MM.1S (cell line): ENCODE measurements at places on chromosomes 1 and 21.

- H3K36me3 ChIP-seq: no peaks in the 10 kb centered on the region
- no peaks in the 10 kb centered on the region for H3K4me1 ChIP-seq
- DNase-seq: no peak
Measured at GRCh38 chr1:88089961-88090360, 594.1 kb upstream of the PKN2 start.

DNA sequence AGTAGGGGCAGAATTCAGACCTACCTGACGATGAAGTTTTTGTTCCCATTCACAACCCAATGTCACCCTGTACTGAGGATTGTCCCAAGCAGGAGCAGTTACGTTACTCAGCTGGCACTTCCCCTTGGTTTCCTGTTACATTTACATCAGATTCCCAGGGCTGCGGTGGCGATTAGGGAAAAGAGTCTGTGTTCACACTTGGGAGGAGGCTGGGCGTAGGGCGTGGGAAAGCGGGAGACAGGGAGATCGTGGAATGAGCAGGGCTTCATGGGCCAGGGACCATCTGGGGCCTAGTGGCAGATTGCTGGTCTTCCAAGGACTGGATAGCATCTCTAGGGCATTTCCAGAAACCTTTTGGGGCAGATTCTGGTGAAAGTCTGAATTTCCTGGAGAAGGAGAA lies 39.0 kb downstream of the TBX19 start:
- H3K4me3 ChIP-seq: no peak overlapping the region
- no peaks in the 10 kb centered on the region for H3K36me3 ChIP-seq
- H3K27ac ChIP-seq: no peak overlapping the region
- DNase-seq: no peak
- H3K4me1 ChIP-seq: peaks cover 65% of the 10 kb centered on the region
- H3K27me3 ChIP-seq: no peaks in the 10 kb centered on the region

- H3K27ac ChIP-seq: no peak overlapping the region
- H3K4me3 ChIP-seq: no peak overlapping the region
- DNase-seq: no peak
- no peaks in the 10 kb centered on the region for H3K36me3 ChIP-seq
- H3K27me3 ChIP-seq: no peaks in the 10 kb centered on the region
Measured at GRCh38 chr1:95013950-95014574, 58.7 kb downstream of the ALG14 start.

- H3K4me1 ChIP-seq: no peaks in the 10 kb centered on the region
- H3K27ac ChIP-seq: no peak overlapping the region
- H3K4me3 ChIP-seq: no peak overlapping the region
- no peak for DNase-seq
- H3K27me3 ChIP-seq: peaks cover 26% of the 10 kb centered on the region
Measured at GRCh38 chr1:4856396-4856795, 202.0 kb downstream of the AJAP1 start.

- peak; percentile 99 for DNase-seq
- H3K36me3 ChIP-seq: no peaks in the 10 kb centered on the region
- no peak overlapping the region for H3K4me3 ChIP-seq
- peaks cover 47% of the 10 kb centered on the region for H3K4me1 ChIP-seq
- H3K27ac ChIP-seq: peak overlapping the region; percentile 42; the same call in 1 of the 2 replicates
- H3K27me3 ChIP-seq: no peaks in the 10 kb centered on the region
Measured at GRCh38 chr1:228544021-228544850, 57.1 kb downstream of the RNF187 start.

DNA sequence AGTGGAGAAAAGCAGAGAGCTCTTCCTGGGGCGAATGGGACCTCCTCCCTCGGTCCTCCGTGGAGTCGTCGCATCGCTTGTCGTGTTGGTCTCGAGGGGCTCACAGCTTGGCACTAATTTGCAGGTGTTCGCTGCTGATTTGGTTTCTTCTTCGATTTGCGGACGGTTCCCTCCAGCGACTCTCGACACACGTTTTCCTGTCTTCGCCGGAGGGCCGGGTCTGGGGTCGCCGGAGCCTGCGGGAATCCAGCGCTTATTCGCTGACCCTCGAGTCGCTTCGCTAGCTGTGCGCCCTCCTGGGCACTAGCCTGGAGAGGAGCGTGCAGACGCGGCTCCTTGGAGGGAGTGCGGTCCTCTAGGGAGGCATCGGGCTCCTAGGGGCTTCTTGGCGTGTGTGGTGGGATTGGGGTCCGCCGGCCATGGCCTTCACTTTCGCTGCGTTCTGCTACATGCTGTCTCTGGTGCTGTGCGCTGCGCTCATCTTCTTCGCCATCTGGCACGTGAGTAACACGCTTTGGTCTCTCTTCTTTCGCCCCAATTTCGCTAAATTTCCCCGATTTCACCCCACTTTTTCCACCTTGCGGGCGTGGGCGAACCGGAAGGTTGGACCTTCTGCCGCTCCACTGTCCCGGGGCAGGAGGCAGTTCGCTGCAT lies 766 bp downstream of the CNIH3 start:
- no peaks in the 10 kb centered on the region for H3K36me3 ChIP-seq
- no peak overlapping the region for H3K27ac ChIP-seq
- peak overlapping the region; percentile 25; the same call in 1 of the 2 replicates for H3K4me3 ChIP-seq
- no peaks in the 10 kb centered on the region for H3K27me3 ChIP-seq
- no peaks in the 10 kb centered on the region for H3K4me1 ChIP-seq
- no peak for DNase-seq

GRCh38 chr1:192817246-192817645 lies 8.4 kb downstream of the RGS2 start:
- H3K4me3 ChIP-seq: no peak overlapping the region
- DNase-seq: peak; percentile 58
- no peaks in the 10 kb centered on the region for H3K27me3 ChIP-seq
- no peaks in the 10 kb centered on the region for H3K4me1 ChIP-seq
- H3K27ac ChIP-seq: peak overlapping the region; percentile 6; the same call in 1 of the 2 replicates

DNA sequence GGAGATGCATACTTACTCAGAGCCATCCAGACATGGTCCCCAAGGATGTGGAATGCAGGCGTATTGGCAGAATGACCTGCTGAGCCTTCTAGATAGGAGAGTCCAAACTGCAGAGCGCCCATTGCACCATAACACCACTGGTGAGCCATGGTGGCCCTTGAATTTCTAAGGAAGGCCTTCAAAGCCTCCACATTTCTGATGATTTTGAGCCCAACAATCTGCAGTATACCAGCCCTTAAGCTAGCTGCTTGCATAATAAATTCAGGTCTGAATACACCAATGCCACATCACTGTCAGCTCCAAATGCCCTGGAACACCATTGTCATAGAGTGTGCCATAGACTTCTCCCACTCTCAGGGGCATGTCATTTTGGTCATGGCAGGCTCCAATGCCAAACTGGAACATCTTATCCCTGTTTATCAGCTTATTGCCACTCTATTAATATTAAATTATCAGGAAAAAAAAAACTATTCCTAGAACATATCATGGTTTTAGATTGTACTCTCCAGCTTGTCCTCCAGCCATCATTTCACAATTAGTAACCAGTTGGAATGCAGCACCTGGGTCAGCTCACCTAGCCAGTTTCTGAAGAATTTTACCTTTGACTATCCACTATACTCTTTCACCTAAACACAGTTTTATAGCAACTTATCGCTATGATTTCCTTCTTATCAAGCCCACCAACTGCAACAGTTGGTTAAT lies 26.9 kb downstream of the NPHS2 start:
- DNase-seq: no peak
- no peaks in the 10 kb centered on the region for H3K4me1 ChIP-seq
- no peak overlapping the region for H3K27ac ChIP-seq

DNA sequence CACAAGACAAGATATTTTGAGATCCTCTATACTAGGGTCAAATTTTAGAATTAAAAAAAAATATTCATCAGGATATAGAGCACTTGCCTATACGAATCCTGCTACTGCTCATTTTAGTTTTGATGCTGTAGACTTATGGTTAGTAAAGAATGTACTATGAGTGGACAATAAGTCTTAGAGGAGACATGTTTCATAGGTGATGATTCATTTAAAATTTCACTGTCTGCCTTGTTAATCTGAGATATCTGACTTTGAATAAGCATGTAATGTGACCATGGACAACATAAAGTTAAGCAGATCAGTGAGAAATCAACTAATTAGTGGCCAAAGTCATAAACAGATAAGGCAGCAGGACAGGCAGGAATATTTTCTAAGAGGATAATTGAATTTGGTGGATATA lies 106.8 kb upstream of the HP1BP3 start:
- H3K4me1 ChIP-seq: no peaks in the 10 kb centered on the region
- no peak overlapping the region for H3K27ac ChIP-seq
- H3K36me3 ChIP-seq: no peaks in the 10 kb centered on the region
